C1 segment of cervical spinal cord (tissue), 14 donors: ENCODE measurements at places on chromosomes 6 and 20.

GRCh38 chr6:145138469-145139139 is 596.7 kb downstream of the EPM2A start:
- DNase-seq = no peak

GRCh38 chr6:115783402-115784061 is 277.2 kb downstream of the FRK start:
- DNase-seq = no peak

DNA sequence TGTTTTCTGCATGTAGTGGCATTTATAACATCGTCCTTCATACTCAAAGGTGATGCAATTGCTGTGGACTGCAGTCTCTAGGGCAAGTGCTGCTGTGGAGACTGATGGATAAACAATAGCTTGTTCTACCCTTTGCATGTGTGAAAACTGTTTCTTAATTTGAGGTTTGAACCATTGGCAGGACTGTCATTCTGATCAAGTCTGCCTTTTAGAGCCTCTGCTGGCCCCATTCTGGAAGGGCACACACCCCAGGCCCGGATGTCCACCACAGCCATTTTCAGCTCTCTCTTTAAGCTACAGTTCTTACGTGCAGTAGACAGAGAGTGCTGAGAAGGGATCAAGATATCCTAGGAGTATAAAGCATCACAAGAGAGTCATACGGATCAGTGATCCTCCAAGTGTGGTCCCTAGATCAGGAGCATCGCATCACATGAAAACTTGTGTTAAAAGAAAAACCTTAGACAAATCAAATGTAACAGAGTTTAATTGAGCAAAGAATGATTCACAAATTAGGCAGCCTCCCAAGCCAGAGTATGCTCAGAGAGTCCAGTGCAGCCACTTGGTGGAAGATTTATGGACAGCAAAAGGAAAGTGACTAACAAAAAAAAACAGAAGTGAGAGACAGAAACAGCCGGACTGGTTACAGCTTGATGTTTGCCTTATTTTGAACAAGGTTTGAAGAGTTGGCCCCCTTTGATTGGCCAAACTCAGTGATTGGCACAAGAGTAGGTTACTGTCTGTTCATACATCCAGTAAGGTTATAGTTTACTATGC is 52.0 kb downstream of the FRK start:
- DNase-seq = peak; percentile 33

- DNase-seq = peak; percentile 21
Observed at GRCh38 chr6:32087574-32088486, 21.3 kb downstream of the TNXB start.

DNA sequence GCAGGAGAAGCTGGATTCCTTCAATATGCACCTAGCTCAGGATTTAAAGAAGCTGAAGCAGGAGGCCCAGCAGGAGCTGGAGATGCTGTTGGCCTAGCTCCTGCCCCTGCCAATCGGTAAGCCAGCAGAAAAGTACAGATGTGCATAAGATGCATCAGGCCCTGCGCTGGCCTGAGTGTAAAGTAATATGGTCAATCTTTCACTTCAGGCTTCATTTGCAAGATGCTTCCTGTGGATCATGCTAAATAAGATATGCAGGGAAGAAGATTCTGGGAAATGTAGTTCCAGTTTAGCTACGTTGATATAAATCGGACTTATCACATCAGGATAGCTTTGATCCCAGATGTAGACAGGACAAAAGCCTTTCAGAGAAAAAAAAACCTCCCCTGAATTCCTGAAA is 100.3 kb downstream of the GJA1 start:
- no peak for DNase-seq

DNA sequence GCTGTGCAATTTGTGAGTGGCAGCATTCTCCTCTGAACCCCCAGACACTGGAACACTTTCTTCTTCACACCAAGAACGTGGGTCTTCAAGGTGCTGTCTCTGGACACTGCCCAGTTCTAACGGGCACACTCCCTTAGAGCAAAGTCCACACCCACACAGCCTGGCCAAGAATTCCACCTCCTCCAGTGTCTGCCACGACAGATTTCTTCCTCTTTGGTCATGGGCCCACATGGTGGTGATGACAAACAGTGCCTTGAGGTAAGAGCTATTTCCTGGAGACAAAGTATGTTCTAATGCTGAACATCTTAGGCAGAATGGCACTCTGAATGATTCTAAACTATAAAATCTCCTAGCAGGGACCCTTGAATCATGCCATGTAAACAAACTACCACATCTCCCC is 25.5 kb upstream of the SSTR4 start:
- no peak for DNase-seq

GRCh38 chr6:20335872-20336271 is 65.8 kb upstream of the E2F3 start:
- DNase-seq = no peak

- no peak for DNase-seq
Observed at GRCh38 chr6:136947037-136947436, 24.9 kb downstream of the SLC35D3 start.

- DNase-seq = no peak
Observed at GRCh38 chr6:169701311-169701953, 397 bp downstream of the WDR27 start.

GRCh38 chr6:15194453-15194852 is 51.4 kb upstream of the JARID2 start:
- DNase-seq = no peak

DNA sequence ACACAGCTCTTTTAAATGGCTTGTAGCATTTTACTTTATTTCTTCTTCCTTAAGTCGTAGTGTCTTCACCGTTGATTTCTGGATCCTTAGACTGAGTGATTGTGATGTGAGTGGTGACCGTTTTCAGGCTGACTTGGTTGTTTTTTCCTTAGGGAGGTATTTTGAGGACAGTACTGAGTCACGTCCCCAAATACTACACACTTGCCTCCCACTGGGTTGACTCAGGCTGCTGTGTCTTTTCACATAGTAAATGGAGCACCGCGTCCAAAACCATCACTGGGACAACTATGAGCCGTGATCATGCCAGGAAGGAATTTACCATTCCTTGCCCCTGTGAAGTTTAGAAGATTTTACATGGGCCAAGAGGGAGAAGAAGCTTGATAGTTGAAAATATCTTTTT is 174.1 kb downstream of the FARS2 start:
- DNase-seq = no peak

- DNase-seq = no peak
Observed at GRCh38 chr6:50824552-50824951, 5.9 kb downstream of the TFAP2B start.

- no peak for DNase-seq
Observed at GRCh38 chr6:37575221-37575620, 75.5 kb upstream of the CCDC167 start.

GRCh38 chr6:101741474-101742171 is 348.1 kb downstream of the GRIK2 start:
- no peak for DNase-seq

GRCh38 chr6:84707171-84707570 is 57.2 kb downstream of the TBX18 start:
- DNase-seq = no peak

- no peak for DNase-seq
Observed at GRCh38 chr6:43759136-43759906, 10.7 kb upstream of the VEGFA start.

- DNase-seq = no peak
Observed at GRCh38 chr6:7215798-7216231, 97.2 kb downstream of the SSR1 start.

DNA sequence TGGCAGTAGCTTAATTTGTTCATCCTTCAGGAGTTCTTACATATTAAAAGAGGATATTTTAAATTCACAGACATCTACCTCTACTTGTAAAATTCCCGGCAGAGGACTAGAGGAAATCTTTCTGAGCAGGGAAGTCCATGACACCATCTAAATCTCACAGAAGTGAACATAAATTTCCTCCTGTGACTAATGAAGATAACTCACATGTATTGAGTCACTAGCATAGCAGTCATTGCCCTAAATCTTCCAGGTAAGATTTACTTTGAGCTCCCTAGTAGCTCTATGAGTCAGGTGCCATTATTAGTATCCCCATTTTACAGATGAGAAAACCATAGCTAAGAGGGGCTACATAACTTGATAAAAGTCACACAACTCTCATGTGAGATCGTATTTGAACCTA is 1058.6 kb upstream of the FLRT3 start:
- no peak for DNase-seq

- DNase-seq = no peak
Observed at GRCh38 chr6:33654831-33655554, 33.9 kb downstream of the ITPR3 start.

GRCh38 chr6:16206595-16207037 is 31.8 kb upstream of the GMPR start:
- peak; percentile 9 for DNase-seq

DNA sequence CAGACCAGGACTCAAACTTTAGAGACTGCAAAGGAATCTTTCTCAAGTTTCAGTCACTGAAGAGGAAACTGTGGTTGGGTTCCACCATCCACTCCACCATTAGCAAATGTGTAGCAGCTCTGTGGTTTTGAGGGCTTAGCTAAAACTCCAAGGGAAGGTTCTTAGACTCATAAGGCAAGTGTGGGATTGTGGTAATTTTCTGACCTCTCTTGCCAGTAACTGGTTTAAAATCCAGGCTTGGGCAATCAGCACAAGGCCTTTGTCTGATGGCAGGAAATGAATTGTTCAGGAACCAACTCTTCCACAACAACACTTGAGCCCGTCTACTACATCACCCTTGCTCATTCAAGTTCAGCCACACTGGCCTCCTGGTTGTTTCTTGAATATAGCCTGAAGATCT is 68.6 kb upstream of the FBXL4 start:
- DNase-seq = no peak
